ENCODE measurements at places on chromosomes 13 and 19.
A peak's percentile ranks its signal among the peaks of the same experiment; 100 is the strongest.

GRCh38 chr19:5655412-5655811, 24.9 kb downstream of the MICOS13 start:
- no peak for DNase-seq

DNA sequence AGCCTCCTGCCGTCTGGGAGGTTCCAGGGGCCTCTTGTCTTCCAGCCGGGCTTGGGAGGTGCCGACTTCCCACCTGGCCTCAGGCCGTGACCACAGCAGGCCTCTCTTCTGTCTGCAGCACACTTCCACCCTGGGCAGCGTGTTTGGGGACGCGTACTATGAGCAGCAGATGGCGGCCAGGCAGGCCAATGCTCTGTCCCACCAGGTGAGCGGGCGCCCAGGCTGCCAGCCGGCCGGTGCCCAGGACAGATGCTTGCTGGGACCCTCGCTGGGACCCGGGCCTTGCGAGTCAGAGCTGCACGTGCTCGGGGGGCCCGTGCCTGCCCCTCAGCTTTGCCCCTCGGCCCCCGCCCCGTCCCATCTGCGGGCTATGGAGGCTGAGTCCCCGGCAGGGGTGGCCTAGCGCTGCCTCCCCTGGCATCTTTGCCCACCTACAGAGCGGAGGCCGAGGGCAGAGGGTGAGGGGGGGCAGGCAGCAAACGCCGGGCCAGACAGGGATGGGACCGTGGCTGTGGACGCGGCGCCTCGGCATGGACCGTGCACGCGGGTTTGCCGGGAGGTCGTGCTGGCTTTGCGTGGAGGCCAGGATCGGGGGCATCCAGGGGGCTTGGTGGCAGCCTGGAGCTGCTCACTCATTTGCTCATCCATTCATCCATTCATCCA, 16.2 kb downstream of the COMP start:
- no peak for DNase-seq

DNA sequence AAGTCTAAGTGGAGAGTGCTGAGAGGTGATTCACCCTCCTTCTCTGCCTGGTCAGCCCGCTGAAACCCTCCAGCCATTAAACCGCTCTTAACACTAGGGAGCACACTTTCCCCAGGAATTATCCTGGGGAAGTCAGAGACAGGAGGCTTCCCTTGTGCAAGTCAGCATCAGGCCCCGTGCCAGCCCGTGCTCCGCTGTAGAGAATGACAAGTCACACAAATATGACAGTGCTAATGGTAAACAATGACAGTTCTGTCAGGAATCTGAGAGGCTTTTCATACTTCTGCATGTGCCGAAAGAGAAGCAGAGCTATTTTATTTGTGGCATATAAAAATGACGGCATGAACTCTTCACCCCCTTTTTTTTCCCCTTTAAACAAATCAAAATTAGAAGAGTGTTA, 816.9 kb upstream of the SLC10A2 start:
- DNase-seq, result no peak

DNA sequence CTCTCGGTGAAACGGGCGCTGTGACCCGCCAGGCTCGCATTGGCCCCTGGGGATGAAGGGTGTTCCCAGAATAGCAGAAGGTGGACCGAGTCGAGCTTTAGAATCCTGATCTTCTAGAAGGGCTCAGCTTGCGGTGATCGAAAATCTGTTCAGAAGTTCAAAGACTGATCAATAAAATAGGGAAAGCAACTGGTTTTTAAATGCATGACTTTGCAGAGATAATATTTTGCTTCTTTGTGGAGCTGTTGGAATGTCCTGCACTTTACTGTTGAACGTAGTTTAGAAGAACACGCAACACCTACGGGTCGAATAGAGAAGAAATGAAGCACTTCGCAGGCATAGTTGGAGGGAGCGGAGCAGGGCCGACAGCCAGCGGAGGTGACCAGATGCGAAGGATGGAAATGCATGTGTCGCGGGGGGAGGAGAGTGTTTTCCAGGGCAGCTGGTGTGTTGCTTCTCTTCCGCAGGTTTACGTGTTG, 766 bp downstream of the CEBPG start:
- DNase-seq, result peak; percentile 7

DNA sequence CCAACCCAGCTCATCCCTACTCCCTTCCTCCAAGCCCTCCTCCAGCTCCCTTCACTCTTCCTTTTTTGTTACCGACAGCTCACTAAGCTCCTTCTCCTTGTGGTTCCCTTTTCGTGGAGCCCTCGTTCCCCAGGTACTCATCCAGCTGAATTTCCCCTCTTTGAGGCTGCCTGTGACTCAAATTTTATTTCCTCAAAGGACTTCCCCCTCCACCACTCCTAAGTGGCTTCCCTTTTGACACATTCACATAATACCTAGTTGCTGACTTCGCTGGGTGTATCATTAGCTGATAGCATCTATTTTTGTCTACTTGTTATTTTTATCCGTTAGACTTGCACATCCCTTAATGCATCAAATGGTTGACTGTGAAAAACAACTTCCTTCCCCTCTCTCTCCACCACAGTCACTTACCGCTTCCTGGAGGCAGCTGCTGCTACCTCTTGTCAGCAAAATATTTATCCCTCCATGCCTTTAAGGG, 14.5 kb downstream of the FFAR2 start:
- DNase-seq, result peak; percentile 18

- no peak for DNase-seq
These were observed 772 bp downstream of the GPC6 start for GRCh38 chr13:93227280-93227877.

DNA sequence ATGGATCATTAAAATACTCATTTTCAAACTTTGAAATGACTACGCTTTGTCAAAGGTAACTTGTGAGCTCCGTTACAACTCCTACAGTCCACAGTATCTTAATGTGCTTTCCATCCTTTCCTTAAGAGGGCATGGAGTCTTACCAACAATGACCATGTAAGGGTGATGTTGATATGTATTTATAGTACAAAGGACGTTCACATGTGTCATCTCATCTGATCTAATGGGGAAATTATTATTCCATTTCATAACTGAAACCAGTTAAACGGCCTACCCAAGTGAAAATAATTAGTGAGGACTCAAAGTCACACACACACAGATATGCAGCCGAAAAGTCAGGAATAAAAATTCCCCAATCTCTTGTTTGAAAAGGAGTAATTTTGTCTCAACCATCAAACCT, 9.6 kb downstream of the USP12 start:
- DNase-seq, result no peak
